CD8-positive, alpha-beta memory T cell (primary cell): ENCODE measurements at places on chromosomes 12 and 14. TPM values are rescaled to one million over a fixed set of nuclear protein-coding genes. Genes with fewer than 3 reads are reported as not detected.

SUSD6 gene
- polyA plus RNA-seq = 9.3 TPM

SOAT2 gene
- 0.76 TPM for polyA plus RNA-seq

GYS2 gene
- not detected for polyA plus RNA-seq

RASSF8 gene
- not detected for polyA plus RNA-seq

ASB2 gene
- 4.8 TPM for polyA plus RNA-seq

LHX5 gene
- not detected for polyA plus RNA-seq
